Fibroblast of mammary gland (primary cell): ENCODE measurements at places on chromosomes 2 and 18.

DNA sequence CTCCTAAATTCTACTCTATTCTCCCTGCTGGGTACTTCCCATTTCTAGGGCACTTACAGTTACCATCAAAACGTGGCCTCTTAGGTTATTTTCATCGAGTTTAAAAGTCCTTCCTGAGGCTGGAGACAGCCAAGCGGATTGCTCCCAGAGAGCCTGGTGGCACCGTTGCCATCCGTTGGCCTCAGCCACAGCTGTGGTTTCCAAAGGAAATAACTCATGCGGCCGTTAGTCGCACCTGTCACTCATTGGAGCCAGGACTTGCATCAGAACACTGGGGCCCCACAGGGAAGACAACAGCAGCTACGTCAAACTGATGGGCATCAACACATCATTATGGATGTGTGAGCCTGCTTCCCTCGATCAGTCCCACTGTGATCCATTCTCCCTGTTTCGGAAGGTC lies 453.4 kb downstream of the BCL11A start:
- DNase-seq, result no peak

- no peak for DNase-seq
Observed at GRCh38 chr2:143128681-143129580, at the start of gene ARHGAP15. ARHGAP15 (plus strand) TSS chr2:143129419.

DNA sequence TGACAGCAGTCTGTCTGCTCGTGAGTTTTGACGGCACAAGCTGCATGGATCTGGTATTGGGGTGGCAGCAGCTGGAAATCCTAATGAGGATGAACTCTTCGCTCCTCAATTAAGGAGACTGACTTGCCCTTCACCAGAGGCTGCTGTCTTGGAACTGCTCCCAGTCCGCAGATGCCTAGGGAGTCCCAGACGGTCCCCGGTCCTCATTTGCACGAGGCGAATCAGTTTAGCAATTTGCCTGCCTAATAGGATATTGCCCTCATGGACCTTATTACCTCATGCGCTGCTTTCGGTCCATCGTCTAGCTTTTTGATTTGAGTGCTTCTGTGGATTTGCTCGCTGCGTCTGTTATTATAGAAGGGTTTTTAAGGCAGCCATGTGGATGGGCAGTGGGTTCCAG lies 40.6 kb downstream of the ASAP2 start:
- no peak for DNase-seq

DNA sequence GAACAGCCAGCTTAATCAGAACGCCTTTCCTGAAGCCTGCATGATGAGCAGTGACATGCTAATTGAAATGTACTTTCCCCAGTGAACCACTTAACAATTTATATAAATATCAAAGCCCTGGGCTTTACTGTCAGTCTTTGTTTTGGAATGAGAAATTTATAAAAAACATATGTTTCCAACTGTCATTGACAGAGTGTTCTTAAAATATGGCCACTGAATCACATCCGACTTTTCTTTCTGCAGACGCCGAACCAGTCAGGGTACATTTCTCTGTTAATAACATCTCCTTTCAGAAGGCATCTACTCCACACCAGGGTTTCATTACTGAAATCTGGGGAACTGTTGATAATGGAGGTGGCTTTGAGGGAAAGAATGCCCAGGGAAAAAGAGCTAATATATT lies 343.7 kb downstream of the INSIG2 start:
- DNase-seq, result peak; percentile 73

DNA sequence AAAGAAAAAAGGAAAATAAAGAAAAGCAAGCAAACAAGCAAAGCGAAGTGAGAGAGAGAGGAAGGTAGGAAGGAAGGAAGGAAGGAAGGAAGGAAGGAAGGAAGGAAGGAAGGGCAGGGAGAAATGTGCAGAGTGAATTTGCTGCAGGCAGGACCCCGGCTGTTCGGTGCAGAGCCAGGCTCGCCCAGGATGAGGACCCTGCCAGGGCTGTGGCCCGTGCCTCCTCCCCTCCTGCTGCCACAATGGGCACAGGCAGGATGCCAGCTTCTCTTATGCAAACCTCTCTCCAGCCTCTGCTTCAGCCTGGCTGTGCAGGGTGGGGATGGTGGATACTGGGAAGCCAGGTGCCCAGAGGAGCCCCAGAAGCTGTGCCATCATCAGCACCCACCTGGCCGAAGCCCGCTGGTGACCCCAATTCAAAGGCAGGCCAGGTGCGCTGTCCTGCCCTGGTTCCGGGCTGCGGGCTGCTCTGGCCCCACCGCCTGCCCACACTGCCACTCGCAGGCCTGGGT lies 3.2 kb downstream of the GPR17 start:
- no peak for DNase-seq

GRCh38 chr2:3839476-3839875 lies 136.1 kb downstream of the DCDC2C start:
- DNase-seq, result peak; percentile 10

- DNase-seq, result peak; percentile 37
Observed at GRCh38 chr2:100819370-100820272, at the start of gene NPAS2. NPAS2 (plus strand) TSS chr2:100820139; CDS start chr2:100904755, 84,616 bp downstream.

- DNase-seq, result no peak
Observed at GRCh38 chr2:145887915-145888314, 1368.0 kb upstream of the ZEB2 start.

GRCh38 chr2:159125858-159126257 lies 157.4 kb downstream of the TANC1 start:
- no peak for DNase-seq

- DNase-seq, result peak; percentile 75
Observed at GRCh38 chr2:12442476-12442847, 274.3 kb upstream of the TRIB2 start.

GRCh38 chr2:70420143-70420542 lies 118.3 kb upstream of the FAM136A start:
- DNase-seq, result no peak

DNA sequence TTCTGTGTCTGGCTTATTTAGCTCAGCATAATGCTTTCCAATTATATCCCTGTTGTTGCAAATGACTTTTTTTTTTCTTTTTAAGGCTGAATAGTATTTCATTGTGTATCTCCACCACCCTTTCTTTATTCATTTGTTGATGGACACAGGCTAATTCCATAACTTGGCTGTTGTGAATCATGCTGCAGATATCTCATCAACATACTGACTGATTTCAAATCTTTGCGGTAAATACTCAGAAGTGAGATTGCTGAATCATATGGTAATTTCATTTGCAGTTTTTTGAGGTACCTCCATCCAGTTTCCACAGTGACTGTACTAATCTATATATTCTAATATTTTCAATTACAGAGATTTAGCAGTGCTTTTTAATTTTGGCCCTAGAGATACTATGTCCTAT lies 266.2 kb downstream of the TMX3 start:
- DNase-seq, result peak; percentile 83

DNA sequence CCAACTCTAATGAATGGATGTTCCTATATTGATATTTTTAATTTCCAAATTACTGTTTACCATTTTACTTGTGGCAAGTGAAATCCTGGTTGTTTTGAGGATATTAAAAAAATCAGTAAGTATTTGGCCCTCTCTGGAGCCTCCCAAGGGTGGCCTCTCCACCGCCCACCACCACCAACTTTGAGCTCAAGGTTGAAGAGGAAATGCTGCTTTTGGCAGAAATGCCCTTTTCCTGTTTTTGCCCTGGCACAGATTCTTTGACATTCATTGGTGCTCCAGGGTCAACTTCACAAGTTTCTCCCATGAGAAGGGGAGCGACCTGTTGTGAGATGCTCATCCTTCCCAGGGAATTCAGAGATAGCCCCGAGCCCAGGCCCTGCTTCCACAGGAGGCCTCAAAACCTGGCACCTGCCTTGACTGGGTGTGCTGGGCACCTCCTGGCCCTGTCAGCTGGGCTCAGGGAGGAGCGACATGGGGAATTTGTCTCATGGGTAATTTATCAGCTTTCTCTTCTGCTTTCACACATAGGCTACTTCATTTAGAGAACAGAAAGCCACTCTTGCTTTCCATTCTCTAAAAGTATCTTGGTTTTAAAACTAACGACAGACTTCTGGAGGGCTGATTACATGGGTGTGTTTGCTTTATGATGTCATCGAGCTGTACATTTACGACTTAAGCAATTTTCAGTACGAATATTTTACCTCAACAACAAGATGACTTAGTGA lies 6.9 kb downstream of the CD8A start:
- DNase-seq, result no peak

DNA sequence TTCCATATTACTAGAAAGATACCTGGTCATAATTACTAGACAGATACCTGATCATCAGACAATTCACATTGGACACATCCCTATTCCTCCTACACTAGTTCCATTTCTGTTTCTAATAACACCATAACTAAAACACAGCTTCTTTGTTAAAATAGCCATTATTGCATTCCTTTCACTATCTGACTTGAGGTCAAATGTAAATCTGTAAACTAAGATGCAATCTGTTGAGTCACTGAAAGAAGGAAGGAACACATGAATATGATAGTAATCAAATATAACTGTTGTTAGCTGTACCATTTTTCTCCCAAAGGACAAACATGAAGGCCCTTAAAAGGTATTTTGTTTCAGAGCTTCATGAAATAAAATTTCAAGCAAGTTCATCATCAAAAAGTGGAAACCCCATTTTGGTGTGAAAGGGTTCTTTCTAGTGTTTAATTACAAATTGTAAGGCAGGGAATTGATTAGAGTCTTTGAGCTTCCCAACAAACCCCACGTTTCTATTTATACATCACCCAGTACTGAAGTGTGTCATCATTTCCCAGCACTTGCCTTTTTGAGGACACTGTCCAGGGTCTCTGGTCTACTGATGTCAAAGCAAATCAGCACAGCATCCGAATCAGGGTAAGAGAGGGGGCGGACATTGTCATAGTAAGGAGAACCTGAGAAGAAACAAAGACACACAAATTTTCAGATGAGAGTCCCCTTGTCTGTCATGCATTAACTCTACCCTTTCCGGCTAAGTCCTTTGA lies 13.0 kb downstream of the RND3 start:
- no peak for DNase-seq

DNA sequence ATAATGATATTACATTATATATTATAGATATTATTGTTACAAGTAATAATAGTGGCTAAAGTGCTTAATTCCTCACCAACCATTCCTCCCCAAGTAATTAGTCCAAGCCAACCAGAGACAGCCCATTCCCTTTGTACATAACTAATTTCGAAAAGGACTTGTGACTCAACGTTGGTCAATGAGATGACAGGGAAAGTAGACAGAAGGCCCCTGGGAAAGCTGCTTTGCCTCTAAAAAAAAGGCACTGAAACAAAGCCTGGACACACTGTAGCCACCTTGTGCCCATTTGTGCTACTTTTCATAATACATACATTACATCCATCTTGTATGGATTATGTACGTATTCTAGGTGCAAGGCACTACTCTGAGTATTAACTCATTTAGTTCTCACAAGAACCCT lies 28.8 kb downstream of the COLEC12 start:
- peak; percentile 86 for DNase-seq

DNA sequence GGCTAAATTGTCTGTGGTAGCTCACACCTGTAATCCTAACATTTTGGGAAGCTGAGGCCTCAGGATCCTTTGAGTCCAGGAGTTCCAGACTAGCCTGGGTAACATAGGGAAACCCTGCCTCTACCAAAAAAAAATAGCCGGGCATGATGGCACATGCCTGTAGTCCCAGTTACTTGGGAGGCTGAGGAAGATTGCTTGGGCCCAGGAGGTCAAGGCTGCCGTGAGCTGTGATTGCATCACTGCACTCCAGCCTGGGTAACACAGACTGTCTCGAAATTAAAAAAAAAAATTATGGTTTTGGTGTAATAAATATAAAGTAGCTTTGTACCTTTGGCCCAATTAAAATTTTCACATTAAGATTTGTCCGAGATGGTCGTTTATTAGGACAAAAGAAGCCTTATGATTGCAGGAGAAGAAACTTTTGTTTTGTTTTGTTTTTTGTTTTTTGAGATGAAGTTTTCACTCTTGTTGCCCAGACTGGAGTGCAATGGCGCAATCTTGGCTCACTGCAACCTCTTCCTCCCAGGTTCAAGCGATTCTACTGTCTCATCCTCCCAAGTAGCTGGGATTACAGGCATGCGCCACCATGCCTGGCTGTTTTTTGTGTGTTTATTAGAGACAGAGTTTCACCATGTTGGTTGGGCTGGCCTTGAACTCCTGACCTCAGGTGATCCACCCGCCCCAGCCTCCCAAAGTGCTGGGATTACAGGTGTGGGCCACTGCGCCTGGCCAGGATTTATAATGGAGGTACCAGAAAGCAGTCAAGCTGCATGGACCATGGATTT lies 4.1 kb downstream of the MTA3 start:
- DNase-seq, result no peak

GRCh38 chr2:63124218-63124617 lies 73.6 kb downstream of the OTX1 start:
- DNase-seq, result peak; percentile 1

GRCh38 chr18:39607034-39607433 lies 2041.4 kb upstream of the CELF4 start:
- DNase-seq, result no peak

DNA sequence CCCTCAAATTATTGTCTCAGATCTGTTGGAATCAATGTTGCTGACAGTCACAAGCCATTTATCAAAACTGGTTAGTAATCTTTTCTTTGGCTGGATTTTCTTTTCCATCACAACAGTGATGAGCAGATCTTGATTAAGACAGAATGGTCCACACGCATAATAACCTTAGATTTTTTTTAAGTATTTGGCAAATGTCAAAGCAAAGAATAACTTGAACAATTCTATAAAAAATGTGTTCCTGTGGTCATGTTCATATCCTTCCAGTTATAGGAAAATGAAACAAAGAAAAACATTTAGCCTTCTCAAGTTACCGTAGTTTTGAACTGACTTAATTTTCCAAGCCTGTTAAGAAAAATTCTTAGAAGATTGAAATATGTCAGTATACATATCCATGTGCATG lies 659.9 kb upstream of the ID2 start:
- DNase-seq, result no peak

DNA sequence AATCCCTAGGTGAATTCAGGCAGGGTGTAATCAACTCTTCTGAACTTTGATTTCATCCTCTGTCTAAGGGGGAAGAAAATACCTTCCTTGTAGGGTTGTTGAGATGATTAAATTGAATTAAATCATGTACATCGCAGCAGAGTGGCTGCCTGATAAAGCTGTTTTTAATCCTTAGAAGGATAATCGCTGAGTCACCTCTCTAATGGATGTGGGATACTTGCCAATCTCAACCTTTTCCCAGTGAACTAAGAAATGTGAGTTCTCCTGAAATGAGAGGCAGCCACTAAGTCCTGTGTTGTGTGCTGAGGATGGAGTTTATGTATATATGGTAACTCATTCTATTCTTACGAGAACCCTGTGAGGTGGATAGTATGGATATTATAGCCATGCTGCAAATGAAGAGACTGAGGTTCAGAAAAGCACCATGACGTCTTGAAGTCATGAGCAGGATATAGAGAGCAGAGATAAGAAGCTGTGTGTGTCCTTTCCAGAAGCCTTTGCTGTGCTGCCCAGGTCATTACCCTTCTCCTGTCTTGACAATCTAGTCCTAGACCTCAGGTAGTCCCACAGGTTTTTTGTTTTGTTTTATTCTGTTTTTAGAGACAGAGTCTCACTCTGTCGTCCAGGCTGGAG lies 93.3 kb downstream of the HNRNPLL start:
- peak; percentile 89 for DNase-seq
